ENCODE measurements at places on chromosomes 2 and 18. TPM values are rescaled to one million over a fixed set of nuclear protein-coding genes. Genes with fewer than 3 reads are reported as not detected.

- no peak overlapping the region for H3K27ac ChIP-seq
- H3K4me1 ChIP-seq = no peaks in the 10 kb centered on the region
- H3K4me3 ChIP-seq = no peak overlapping the region
- no peaks in the 10 kb centered on the region for H3K27me3 ChIP-seq
These were observed 1.6 kb downstream of the TXNL4A start for GRCh38 chr18:79986726-79987125.

- H3K4me1 ChIP-seq = no peaks in the 10 kb centered on the region
- H3K27ac ChIP-seq = no peak overlapping the region
- no peak overlapping the region for H3K4me3 ChIP-seq
- peaks cover 2% of the 10 kb centered on the region for H3K36me3 ChIP-seq
These were observed 36.2 kb downstream of the CREB1 start for GRCh38 chr2:207565736-207566500.

GRCh38 chr2:95695613-95696012, 103.8 kb downstream of the TRIM43 start:
- H3K27ac ChIP-seq = no peak overlapping the region
- no peaks in the 10 kb centered on the region for H3K27me3 ChIP-seq
- no peak overlapping the region for H3K4me3 ChIP-seq
- H3K4me1 ChIP-seq = no peaks in the 10 kb centered on the region
- peak; percentile 52 for DNase-seq

Gene MYO3B
- total RNA-seq = 0.32 TPM

Gene DUSP11
- total RNA-seq = 22.1 TPM

Gene MPP4
- 0.30 TPM for total RNA-seq

Gene DNAJC5G
- total RNA-seq = not detected

Gene POTEI
- total RNA-seq = 0.06 TPM
